MCF 10A (cell line): ENCODE measurements at places on chromosomes 2 and 18.

DNA sequence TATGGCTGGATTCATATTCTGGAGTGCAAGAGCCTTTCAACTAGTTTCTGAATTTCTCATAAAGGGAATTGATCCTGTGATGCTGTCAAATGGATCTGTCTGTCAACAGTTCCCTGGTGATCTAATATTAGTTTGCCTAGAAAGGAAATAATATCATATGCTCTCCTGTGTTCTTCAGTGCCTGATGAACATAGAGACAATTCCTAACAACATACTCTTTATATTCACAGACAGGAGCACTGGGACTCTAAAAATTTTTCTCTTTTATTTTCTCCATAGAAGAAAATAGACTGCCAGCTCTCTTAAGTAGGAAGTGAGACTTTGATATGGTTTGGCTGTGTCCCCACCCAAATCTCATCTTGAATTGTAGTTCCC lies 259.7 kb downstream of the TMX3 start:
- no peak for DNase-seq

- peak; percentile 91 for DNase-seq
These were observed 278.0 kb downstream of the NEDD4L start for GRCh38 chr18:58321986-58322385.

GRCh38 chr2:118841828-118842461 lies 5.5 kb downstream of the EN1 start:
- no peak for DNase-seq

DNA sequence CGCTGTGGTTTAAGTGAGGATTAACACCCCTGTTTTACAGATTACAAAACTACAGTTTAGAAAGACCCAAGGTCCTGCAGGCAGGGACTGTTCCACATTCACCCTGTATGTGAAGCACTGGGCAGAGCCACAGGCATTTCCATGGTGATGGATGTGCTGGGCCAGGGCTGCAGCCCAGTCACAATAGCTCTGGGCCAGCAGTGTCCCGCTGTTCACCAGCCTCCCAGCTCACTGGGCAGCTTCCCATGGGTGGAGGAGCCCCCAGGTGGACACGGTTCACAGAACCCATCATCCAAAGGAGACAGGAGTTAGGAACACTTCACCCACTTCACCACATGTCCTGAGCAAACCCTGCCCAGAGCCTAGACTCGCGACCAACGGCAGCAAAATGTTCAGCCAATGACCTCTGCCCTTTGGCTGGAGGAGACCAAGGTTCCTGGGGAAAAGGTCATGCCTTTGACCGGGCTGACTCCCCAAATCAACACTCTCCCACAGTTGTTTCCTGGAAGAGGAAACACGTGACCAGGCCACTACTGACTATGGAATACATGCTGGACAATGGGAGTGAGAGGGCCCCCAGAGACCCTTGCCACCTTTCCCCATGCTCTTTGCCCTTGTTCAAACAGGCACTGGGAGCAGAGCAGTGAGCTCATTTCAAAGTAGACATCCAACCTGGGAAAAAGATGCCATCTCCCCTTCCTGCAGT lies 28.0 kb upstream of the SLC35F6 start:
- no peak for DNase-seq

DNA sequence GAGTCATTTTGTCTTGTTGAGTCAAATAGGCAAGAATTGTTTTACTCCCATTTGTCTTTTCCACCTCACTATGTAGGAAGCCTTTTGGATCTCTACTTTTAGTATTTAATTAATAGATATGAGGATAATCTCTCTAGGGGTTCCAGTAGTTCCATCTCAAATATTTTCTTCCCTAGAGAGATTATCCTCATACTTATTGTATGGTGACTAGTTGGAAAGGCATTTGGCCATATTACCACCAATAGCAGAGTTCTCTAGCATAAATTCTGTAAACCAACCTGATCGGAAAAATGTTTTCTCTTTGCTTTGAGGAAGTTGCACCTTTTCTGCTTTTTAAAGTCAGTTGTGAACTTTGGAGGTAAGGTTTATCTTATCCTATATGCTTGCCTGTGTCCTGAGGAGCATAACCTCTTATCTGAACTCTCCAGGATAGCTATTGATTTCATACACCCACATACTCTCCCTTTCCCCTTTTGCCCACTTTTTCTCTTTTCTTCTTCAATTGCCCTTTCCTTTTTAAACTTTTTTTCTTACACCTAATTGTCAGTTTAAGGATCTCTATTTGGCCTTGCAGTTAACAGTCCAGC lies 100.8 kb downstream of the GALNT1 start:
- no peak for DNase-seq

- no peak for DNase-seq
These were observed 43.6 kb upstream of the RASGRP3 start for GRCh38 chr2:33432871-33433270.

GRCh38 chr18:10814336-10814735 lies 288.5 kb downstream of the NAPG start:
- DNase-seq = no peak
